Chondrocyte (in vitro differentiated cells): ENCODE measurements at places on chromosomes 11 and 22. TPM values are rescaled to one million over a fixed set of nuclear protein-coding genes. Genes with fewer than 3 reads are reported as not detected.
A peak's percentile ranks its signal among the peaks of the same experiment; 100 is the strongest.

OPCML gene
- 0.73 to 3.3 TPM (median 2.7 TPM) in 3 replicates for total RNA-seq

OR52A1 gene
- not detected in 3 replicates for total RNA-seq

HTR3A gene
- total RNA-seq: not detected in 3 replicates

KCNK4 gene
- total RNA-seq: 0.22 to 0.39 TPM in 2 of 3 replicates, not detected in the other

RIMBP3B gene
- 0.15 to 0.67 TPM (median 0.27 TPM) in 3 replicates for total RNA-seq

MMP3 gene
- total RNA-seq: not detected in 3 replicates

APOL6 gene
- total RNA-seq: 2.1 to 4.6 TPM (median 4.6 TPM) in 3 replicates

KRTAP5-9 gene
- total RNA-seq: 0.20 to 0.36 TPM in 2 of 3 replicates, not detected in the other

SLC22A6 gene
- total RNA-seq: not detected in 3 replicates

KBTBD3 gene
- total RNA-seq: 3.5 to 4.0 TPM (median 4.0 TPM) in 3 replicates

NAALAD2 gene
- total RNA-seq: 0.23 to 1.7 TPM (median 1.1 TPM) in 3 replicates

PNPLA5 gene
- total RNA-seq: not detected in 3 replicates

SPI1 gene
- total RNA-seq: not detected in 3 replicates

GRCh38 chr11:67438158-67438902 is 848 bp upstream of the PTPRCAP start:
- peak; percentile 93 for DNase-seq

DNA sequence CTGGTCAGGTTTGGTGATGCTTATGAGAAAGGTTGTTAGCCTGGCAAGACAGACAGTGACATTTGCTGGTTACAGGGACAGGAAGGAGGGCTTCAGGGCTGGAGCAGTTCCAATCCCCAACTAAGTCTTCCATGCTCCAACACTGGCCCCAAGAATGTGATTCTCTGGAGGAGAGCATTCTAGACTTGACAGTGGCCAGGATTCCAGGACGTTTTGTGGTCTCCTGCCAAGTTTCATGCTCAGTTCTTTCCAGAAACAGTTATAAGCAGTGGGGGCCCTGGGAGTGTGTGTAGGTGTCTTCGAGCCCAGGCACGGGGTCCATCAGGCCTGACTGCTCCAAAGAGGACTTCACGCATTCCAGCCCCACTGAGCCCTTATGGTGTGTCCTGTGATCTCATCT is 8.9 kb upstream of the GRK3 start:
- no peak for DNase-seq

DNA sequence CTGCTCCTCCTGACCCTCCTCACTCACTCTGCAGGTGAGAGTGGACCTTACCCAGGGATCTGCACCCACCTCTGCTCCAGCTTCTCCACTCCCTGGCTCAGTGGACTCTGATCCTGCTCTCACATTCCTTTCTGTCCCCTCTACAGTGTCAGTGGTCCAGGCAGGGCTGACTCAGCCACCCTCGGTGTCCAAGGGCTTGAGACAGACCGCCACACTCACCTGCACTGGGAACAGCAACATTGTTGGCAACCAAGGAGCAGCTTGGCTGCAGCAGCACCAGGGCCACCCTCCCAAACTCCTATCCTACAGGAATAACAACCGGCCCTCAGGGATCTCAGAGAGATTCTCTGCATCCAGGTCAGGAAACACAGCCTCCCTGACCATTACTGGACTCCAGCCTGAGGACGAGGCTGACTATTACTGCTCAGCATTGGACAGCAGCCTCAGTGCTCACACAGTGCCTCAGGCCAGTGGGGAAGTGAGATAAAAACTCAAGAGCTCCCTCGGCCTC is 29.7 kb upstream of the VPREB1 start:
- DNase-seq: no peak

- no peak for DNase-seq
These were observed 125.6 kb downstream of the TRPC6 start for GRCh38 chr11:101458161-101458560.

DNA sequence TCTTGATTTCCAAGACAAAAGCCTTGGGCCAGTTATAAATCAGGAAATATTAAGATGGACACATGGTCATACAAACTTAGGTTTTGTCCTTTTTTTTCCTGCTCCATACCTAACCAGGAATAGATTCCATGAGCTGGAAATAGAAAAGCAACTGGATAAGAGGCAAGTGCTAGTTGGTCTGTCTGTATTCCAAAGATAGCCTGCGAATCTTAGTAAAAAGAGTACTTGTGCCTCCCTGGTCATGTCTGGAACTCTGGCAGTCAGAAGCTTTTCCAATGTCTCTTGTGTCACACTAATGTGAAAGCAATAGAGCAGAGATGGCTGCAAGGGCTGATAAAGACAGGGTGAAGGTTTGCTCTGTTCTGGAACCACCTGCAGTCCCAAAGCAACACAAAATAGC is 590.2 kb upstream of the ANO5 start:
- no peak for DNase-seq

- no peak for DNase-seq
These were observed 214.7 kb upstream of the SYN3 start for GRCh38 chr22:33272871-33273270.

DNA sequence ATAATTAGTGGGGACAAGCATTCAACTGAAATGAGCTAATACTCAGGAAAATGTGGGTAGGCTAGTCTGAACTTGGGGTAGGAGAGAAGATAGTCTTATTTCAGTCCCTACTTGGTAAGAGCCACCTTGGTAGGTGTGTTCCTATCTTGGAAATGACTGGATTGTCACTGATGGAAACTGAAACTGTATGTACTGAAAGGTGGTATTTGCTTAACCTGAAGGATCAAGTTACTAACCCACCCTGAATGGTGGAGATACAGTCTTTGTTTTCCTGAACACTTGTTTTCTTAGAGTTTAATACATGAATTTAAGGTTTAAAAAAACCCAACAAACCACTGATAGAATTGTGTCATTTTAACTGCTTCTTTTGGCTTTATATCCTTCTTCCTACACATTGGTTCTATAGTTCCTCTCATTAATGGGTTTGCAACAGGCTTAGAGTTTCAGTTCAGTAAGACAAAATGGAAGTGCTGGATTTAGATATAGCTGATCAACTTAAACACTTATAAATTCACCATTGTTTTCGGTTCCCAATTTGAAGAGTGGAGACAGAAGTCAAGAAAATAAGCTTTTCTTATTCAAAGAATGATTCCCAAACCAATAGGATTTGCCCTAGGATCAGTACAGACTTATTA is 4.2 kb downstream of the FAR1 start:
- DNase-seq: no peak

DNA sequence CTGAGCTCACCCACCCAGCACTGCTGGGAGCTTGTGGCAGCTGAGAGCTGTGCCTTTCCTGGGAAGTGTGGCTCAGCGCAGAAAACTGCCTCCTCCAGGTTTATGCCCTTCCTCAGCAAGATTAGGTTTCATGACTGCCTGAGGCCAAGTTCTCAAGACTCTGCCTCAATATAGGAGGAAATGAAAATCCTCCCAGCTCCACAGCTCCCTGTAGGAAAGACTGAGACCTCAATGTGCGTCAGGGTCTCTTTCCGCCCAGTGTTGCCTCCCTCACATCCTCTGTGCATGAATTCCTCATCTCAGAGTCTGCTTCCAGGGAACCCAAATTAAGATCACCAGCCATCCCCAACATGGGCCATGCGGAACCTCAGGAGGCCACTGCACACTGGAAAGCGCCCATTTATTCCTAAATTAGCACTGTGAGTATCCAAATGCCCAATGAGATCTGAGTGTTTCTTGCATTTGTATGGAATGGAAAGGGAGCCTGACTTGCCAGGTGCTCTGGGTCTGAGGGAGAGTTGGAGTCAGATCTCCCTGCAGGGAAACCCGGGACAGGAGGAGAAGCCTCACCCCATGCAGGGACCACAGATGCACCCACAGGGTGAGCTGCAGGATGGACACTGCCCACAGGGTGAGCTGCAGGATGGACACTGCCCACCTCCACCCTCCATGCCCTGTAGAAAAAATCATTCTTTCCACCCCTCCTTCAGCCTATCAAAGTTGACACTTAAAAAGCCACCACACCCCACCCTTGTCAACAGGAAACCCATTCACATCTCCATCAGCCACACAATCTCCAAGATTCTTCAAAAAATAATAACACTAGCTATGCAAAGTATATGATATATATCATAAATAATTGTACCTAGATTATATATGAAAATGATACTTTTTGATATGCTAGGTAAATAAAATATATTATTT is 97.4 kb upstream of the IGLL5 start:
- no peak for DNase-seq

DNA sequence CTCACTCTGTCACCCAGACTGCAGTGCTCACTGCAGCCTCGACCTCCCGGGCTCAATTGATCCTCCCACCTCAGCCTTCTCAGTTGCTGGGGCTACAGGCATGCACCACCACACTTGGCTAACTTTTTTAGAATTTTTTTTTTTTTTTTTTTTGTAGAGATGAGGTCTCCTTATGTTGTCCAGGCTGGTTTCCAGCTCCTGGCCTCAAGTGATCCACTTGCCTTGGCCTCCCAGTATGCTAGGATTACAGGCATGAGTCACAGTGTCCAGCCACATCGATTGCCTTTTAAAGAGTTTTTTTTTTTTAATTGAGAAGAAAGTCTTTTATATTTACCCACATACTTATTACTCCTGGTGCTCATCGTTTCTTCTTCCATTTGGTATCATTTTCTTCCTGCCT is 30.0 kb downstream of the PARVG start:
- no peak for DNase-seq

GRCh38 chr22:44683237-44683636 is 18.8 kb upstream of the PRR5 start:
- no peak for DNase-seq

DNA sequence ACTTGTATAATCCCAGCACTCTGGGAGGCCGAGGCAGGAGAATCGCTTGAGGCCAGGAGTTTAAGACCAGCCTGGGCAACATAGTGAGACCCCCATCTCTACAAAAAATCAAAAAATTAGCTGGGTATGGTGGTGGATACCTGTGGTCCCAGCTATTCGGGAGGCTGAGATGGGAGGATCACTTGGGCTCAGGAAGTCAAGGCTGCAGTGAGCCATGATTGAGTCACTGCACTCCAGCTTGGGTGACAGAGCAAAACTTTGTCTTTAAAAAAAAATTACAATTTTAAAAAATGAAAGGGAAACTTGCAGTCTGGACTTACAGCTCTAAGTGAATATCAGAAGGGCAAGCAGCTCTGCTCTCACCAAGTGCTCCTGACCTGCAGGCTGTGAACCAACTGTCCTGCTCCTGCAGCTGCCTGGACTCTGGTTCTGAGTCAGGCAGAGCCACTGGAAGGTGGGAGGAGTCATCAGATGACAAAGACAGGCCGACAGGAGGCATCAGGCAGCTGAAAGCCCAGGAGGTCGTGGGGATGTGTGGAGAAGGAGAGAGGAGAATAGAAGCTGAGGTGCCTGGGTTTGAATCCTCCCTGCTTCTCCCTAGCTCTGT is 9.6 kb downstream of the SMTNL1 start:
- no peak for DNase-seq

DNA sequence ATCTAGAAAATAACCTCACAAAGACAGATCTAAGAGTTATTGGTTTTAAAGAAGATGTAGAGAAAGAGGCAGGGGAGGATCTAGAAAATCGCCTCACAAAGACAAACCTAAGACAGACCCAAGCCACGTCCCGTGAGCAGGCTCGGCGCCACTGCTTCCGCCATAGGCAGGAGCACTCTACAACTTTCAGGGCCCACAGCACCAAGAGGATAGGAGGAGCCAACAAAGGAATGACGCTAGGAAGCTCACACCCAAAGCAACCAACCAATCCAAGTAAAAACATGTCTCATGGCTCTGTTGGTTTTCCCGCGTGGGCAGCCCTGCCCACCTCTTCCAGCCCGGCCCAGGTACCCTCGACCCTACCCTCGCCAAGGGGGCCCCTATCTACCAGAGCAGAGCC is 4167.4 kb upstream of the OR11H1 start:
- no peak for DNase-seq

DNA sequence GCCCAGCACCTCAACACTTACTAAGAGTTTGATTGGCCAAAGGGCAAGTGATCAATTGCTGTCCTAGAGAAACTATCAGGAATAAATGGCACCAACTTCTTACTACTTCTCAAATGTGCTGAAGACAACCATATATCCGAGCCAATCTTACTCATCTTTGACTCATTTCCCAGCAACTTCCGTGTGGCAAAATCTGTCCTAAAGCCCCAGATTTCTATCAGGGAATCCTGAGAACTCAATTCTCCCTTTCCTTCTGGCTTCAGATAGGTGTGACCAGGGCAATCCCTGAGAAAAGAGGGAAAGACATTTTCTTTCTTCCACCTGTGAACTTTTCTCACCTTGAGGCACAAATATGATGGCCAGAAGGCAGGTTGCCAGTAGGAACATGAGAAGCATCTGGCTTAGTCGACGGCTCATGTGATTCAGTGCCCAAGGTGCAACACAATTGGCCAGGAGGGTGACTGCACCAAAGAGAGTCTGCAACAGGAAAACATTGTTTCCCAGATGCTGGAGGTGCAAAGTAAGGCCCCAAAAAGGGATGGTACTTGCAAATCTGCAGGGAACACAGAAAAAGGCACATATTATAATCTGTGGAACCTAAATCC is 21.8 kb upstream of the SLC22A24 start:
- no peak for DNase-seq

GRCh38 chr11:30393012-30393411 is 70.1 kb downstream of the ARL14EP start:
- no peak for DNase-seq

GRCh38 chr11:128686745-128687177 is 7.1 kb upstream of the FLI1 start:
- peak; percentile 92 for DNase-seq

DNA sequence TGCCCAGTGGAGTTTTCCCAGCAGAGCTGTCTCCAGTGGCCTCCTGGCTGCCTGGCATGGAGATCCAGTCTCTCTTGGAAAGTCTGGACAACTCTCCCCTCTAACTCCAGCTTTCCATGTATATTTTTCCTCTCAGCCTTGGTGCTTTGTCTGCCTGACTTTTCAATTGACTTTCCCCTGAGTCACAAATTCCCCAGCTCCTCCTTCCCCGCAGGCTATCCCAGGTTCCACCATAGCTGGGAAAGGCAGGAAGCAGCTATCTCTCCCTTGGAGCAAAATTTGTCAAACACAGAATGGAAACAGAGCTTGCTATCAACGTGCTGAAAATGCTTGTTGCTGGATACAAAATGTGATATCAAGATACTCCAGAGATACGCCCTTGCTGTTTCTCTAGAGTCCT is 384.8 kb downstream of the TMEM135 start:
- no peak for DNase-seq

DNA sequence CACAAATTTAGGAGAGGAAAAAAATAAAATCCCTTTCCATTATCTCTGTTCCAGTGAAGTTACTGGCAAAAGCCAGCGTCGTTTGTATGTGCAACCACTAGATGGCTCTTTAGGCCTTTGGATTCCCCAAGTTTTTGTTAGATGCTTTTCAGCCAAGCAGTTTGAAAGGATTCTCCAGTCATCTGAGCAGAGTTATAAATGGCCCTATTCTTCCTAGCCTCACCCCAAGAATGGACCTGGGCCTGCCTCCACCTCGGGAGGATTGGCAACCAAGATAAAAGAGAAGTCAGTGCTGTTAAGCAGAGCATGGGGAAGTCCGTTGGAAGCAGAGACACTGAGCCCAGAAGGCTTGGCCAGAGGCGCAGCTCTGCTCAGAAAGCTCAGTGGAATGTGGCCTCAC is 15.4 kb downstream of the FAM181B start:
- DNase-seq: no peak

GRCh38 chr11:100220801-100221200 is 466.3 kb upstream of the ARHGAP42 start:
- DNase-seq: no peak
